Uterine smooth muscle cell (primary cell): ENCODE measurements at places on chromosomes 7 and 10. TPM values are rescaled to one million over a fixed set of nuclear protein-coding genes. Genes with fewer than 3 reads are reported as not detected.

The ITIH5 gene
- total RNA-seq, result under 0.01 and 0.75 TPM in 2 replicates

The CYP3A4 gene
- total RNA-seq, result not detected in 2 replicates

The NT5C2 gene
- total RNA-seq, result 54.2 and 79.4 TPM in 2 replicates

The HDAC9 gene
- 20.2 and 40.5 TPM in 2 replicates for total RNA-seq

The SLC39A12 gene
- under 0.01 TPM in 1 of 2 replicates, not detected in the other for total RNA-seq

The MRM2 gene
- total RNA-seq, result 14.6 and 26.1 TPM in 2 replicates

The LIPJ gene
- not detected in 2 replicates for total RNA-seq

The CCDC172 gene
- total RNA-seq, result not detected in 2 replicates

The OLAH gene
- total RNA-seq, result 0.25 TPM in 1 of 2 replicates, not detected in the other

The CALML5 gene
- not detected in 2 replicates for total RNA-seq

The GRB10 gene
- total RNA-seq, result 34.5 and 60.1 TPM in 2 replicates

The EMX2 gene
- 2.2 and 3.6 TPM in 2 replicates for total RNA-seq

The SUN3 gene
- total RNA-seq, result not detected in 2 replicates

The MINDY4 gene
- total RNA-seq, result 6.7 and 8.9 TPM in 2 replicates

The PNLIPRP3 gene
- total RNA-seq, result 0.11 and 0.12 TPM in 2 replicates

The PHYH gene
- 10.5 and 18.9 TPM in 2 replicates for total RNA-seq

The BAMBI gene
- 0.77 and 2.9 TPM in 2 replicates for total RNA-seq

The LRRC72 gene
- total RNA-seq, result not detected in 2 replicates

The ECHDC3 gene
- total RNA-seq, result 7.2 and 12.0 TPM in 2 replicates

The UTF1 gene
- total RNA-seq, result 0.12 TPM in 1 of 2 replicates, not detected in the other

The MRLN gene
- not detected in 2 replicates for total RNA-seq

The LMOD2 gene
- not detected in 2 replicates for total RNA-seq

The UNCX gene
- not detected in 2 replicates for total RNA-seq

The CUBN gene
- total RNA-seq, result 0.87 and 1.5 TPM in 2 replicates

The TMED4 gene
- 151 and 160 TPM in 2 replicates for total RNA-seq

The HOXA6 gene
- total RNA-seq, result 0.37 and 1.7 TPM in 2 replicates

The SLC13A1 gene
- total RNA-seq, result not detected in 2 replicates

The ACSM6 gene
- not detected in 2 replicates for total RNA-seq

The SEMA4G gene
- total RNA-seq, result 0.33 and 1.00 TPM in 2 replicates

The SAP25 gene
- not detected in 2 replicates for total RNA-seq

The FAM237B gene
- 0.12 and 0.22 TPM in 2 replicates for total RNA-seq

The PRSS1 gene
- not detected in 2 replicates for total RNA-seq

The NEBL gene
- total RNA-seq, result 0.12 and 0.22 TPM in 2 replicates

The LRIT2 gene
- total RNA-seq, result not detected in 2 replicates

The JCAD gene
- total RNA-seq, result 1.4 and 2.5 TPM in 2 replicates

The TRIM24 gene
- 5.2 and 7.1 TPM in 2 replicates for total RNA-seq

The SPDYE16 gene
- total RNA-seq, result 0.12 TPM in 1 of 2 replicates, not detected in the other

The PIK3AP1 gene
- total RNA-seq, result under 0.01 and 0.12 TPM in 2 replicates

The SLC26A5 gene
- total RNA-seq, result not detected in 2 replicates

The SFTPA1 gene
- under 0.01 TPM in 1 of 2 replicates, not detected in the other for total RNA-seq

The LRRC17 gene
- 37.5 and 75.5 TPM in 2 replicates for total RNA-seq

The MACC1 gene
- total RNA-seq, result under 0.01 TPM in 2 replicates

The PAX4 gene
- total RNA-seq, result not detected in 2 replicates

The PITRM1 gene
- total RNA-seq, result 88.5 and 105 TPM in 2 replicates

The PRTFDC1 gene
- 13.5 and 22.9 TPM in 2 replicates for total RNA-seq

The OR2A7 gene
- 0.12 TPM in 1 of 2 replicates, not detected in the other for total RNA-seq

The CACNB2 gene
- 0.33 and 0.75 TPM in 2 replicates for total RNA-seq

The GPR85 gene
- total RNA-seq, result 8.6 TPM in 2 replicates

The A1CF gene
- total RNA-seq, result not detected in 2 replicates

The HMX2 gene
- not detected in 2 replicates for total RNA-seq

The NME8 gene
- not detected in 2 replicates for total RNA-seq

The OR6V1 gene
- total RNA-seq, result not detected in 2 replicates

The CALHM1 gene
- not detected in 2 replicates for total RNA-seq

The CH25H gene
- total RNA-seq, result 0.25 TPM in 1 of 2 replicates, not detected in the other

The ARMS2 gene
- not detected in 2 replicates for total RNA-seq

The SNCG gene
- 7.2 and 7.5 TPM in 2 replicates for total RNA-seq

The MYO1G gene
- total RNA-seq, result 0.11 and 0.12 TPM in 2 replicates
